ENCODE measurements at places on chromosomes 3 and 15.

- DNase-seq: no peak
Observed at GRCh38 chr3:152586974-152587373, 248.0 kb upstream of the P2RY1 start.

DNA sequence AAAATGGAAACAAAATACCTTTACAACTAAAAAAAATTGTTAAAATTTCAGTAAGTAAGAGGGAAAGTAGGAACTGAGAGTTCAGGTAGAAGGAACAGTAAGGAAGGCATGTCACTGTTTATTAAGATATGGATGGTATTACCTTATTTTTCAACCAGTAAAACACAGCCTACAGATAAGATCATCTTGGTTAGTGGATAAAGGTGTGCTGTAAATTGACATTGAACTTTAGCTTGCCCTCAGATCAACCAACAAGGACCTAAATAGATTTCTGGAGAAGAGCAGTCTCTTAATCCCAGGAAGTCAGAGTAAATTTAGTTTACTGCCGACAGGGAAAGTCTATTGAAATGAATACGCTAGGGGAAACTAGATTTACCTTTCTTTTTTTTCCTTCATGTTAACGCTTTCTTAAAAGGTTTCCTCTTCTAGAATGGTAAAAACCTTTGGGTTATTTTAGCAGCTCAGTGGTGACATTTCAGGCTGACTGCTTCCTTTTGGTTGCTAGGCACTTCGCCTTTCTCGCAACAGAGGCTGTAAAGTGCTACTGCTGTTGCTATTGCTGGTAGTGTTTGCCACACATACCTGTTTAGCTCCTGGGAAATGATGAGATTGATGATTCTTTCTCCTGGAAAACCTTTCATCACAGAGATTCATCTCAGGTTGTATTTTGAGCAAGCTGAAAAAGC, 12.9 kb downstream of the DZIP3 start:
- no peak for DNase-seq

GRCh38 chr15:69357773-69358771, 56.1 kb upstream of the KIF23 start:
- DNase-seq: no peak

GRCh38 chr3:123054109-123054778, 12.6 kb upstream of the PDIA5 start:
- no peak for DNase-seq

DNA sequence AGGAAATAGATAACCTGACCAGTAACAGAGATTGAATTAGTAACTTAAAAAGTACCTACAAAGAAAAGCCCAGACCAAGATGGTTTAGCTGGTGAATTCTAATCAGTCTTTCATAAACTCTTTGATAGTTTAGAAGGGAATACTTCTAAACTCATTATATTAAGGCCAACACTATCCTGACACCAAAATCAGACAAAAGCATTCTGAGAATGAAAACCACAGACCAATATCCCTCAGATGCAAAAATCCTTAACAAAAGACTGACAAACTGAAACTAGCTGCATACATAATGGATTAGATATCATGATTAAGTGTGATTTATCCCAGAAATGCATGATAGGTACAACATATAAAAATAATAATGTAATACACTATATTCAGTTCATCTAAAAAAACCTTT, 115.6 kb downstream of the RFX7 start:
- no peak for DNase-seq

- DNase-seq: no peak
Observed at GRCh38 chr15:58292751-58293175, 139.0 kb upstream of the LIPC start.

DNA sequence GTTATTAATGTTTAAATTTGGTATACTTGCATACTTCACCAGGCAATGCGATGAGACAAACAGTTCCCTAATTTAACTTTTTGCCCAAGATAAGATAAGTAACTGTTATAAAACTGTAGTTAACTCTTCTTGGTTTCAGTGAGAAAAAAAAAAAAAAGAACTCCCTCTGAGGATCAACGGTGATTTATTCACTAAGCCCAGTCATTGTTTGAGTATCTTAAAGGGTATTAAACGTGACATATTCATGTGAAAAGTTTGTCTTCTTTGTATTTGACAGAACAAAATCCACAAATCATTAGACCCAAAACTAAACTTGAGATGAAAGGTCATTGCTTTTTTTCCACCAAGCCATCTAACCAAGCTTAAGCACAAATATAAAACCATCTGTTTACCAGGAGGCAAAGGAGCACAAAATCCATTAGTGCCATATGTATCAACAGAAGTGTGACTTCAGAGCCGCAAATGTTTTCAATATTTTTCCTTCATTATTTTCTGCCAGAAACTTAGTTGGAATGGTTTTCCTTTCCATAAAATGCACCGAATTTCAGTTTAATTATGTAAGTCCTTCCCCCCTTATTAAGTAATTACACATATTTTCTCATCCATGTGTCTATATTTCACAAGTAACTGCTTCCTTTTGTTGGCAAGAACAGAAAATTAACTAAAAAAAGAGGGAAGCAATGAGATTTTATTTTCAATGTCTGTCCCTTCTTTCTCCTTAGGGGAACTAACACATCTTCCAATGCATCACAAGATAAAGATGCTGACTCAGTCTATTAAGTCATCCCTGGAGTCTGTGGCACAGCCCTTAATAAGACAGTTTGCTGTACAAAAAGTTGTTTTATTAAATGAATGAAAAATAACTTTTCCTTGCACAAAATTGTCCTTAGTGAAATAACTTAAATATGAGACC, 92.2 kb upstream of the RAP2B start:
- no peak for DNase-seq

- no peak for DNase-seq
Observed at GRCh38 chr3:30667280-30667651, 60.9 kb downstream of the TGFBR2 start.

DNA sequence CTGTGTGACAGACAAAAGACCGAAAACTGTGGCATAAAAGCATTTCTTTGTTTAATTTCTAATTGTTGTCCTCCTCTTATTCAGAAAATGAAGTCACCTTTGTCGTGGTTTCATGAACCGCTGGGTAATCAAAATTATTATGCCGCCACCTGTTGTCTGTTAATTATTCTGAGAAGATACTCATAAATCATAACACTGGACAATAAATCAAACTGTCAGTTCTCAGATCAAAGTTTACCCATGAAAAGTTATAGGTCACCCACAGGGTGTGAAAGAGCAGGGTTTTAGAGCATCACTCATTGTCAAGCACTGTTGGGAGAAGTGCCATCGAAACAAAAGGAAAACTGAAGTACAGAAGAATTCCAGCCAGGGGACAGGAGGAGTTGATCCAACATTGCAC, 474.3 kb downstream of the NR2F2 start:
- DNase-seq: no peak

DNA sequence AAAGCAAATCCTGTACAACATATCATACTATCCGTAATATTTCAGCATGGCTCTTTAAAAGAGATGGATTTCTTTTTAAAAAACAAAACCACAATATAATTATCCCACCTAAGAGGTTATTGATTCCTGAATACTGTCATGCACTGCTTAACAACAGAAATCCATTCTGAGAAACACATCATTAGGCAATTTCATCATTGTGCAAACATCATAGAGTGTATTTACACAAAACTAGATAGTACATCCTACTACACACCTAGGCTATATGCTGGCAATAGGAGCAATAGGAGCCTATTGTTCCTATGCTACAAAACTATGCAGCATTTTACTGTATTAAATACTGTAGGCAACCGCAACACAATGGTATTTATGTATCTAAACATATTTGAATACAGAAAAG, 242.0 kb downstream of the NEK10 start:
- no peak for DNase-seq

- no peak for DNase-seq
Observed at GRCh38 chr3:189954733-189955665, 165.7 kb downstream of the P3H2 start.

- DNase-seq: no peak
Observed at GRCh38 chr15:68495981-68496705, 64.2 kb upstream of the ITGA11 start.

DNA sequence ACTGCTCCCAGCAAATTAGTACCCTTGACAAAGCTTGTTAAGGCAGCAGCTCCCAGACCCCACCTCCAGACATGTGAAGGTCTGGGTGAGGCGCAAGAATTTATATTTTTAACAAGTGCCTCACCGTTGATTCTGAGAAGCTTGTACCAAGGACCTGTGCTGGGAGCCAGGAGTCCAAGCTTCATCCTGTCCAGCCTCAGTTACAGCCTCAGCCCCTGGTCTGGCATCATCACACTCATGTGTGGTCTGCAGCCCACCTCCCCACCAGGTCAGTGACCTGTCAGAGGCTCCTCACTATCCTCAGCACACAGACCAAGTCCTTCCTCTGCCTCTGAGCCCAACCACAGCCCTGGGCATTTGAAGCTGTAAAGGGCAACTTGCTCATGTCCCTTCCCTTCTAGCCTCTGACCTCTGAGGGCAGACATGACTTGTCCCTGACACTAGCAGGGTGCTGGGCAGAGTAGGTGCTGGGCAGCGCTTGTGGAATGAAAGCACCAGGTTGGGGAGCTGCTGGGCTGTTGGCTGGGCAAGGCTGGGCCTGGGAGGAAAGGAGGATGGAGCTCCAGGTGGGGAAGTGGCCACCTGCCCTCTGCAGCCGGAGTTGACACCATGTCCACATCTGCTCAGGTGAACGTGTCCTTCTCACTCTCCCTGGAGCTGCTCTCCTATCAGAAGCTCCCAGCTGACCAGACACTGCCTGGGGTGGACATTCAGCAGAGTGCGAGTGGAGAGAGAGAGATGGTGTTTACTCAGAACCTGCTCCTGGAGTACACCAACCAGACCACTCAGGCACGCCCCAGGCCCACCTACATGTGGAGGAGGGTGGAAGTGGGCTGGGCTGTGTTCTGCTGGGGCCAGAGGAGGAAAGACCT, 16.9 kb downstream of the ACAA1 start:
- no peak for DNase-seq

DNA sequence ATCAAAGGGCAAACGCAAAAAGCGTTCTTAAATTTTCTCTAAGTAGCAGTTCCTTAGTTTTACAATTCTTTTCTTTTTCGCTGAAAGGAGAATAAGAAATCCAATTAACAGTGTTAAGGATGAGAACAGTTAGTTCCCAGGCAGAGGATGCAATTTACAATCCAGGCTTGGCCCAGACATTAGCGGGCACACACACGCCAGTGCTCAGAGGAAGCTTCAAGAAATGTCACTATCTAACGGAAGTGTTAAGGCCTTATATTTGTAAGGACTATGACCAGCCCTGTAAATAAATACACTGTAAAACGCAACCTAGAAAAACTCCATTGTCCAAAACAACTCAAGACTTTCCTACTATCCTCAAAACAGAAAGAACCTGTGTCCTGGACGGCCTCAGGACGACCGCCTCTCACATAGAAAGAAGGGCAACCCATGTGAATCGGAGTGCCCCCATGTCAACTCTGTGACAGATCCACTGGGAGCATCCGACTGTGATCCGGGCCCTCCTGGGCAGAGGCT, 1.3 kb downstream of the ACAP2 start:
- no peak for DNase-seq

DNA sequence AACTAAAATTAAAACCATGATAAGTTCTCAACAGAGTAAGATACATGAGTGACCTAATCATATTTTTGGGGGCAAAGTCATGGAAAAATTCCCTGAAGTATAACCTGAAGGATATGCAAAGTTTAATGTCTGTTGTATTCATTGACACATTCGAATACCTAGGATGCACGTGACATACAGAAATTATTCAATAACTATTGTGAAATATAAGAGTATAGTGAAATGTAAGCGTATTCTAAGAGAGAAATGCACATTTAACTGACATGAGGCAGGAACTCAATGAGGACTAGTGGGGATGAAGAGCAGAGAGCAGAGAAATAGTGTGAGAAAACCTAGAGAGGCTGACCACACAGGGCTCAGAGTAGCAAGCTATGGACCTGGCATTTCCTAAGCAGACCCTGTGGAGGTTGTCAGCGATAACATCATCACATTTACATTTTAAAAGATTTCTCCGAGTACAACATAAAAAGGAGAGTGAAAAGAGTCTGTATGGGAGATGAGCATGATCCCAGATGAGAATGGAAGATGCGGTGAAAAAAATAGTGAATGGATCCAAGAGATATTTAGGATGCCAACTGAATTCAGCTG, 588.8 kb downstream of the MAGI1 start:
- no peak for DNase-seq

- DNase-seq: no peak
Observed at GRCh38 chr15:55902981-55903380, 90.4 kb downstream of the NEDD4 start.

- no peak for DNase-seq
Observed at GRCh38 chr3:103077910-103078309, 643.1 kb downstream of the ZPLD1 start.

DNA sequence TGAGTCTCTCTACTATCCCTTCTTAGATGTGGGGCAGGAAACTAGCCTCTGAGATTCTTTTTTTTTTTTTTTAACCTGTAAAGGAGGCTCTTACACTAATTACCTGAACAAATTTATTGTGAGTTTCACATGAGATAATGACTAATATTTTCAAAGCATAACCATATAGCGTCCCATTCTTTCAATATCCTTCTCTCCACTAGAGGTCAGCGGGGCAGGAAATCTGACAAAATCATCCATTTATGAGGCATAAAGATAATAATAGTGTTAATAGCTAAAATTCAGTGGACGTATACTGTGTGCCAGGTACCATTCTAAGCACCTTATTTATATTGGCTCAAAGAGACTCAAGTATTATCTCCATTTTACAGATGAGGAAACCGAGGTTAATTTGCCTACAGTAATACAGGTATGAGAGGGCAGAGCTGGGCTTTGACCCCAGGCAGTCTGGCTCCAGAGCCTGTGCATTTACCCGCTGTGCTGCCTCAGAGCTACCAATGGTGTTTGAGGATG, 16.3 kb upstream of the SMAD6 start:
- DNase-seq: no peak

DNA sequence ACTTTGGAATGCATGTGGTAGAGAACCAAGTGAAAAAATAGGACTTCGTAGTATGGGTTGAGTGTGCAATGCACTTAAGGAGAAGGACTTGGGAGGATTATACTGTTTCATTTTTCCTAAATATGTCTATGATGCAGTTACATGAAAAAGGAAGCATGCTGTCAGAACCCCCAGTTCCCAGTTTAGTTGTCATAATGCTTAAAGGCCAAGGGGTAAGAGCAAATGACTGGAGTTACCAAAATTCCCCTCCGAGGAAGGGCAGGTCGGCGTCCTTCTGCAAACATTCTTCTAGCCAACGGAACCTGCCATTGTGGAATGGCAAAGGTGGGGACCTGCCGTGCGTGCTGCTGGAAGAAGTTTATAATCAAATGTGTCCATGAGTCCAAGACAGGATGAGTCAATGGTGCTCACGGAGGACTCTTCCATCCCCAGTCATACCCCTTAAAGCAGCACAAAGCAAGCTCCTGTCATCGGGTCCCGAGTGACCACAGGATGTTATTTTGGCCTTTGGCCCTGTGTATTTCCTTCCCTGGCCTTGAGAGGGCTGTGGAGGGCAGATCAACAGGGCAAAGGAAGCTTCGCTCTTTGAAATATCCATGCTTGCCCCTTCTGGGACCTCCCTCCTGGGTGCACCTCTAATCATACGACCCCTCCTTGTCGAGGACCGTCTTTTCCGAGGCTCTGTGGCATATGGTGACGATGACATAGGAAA, 93.2 kb downstream of the SLCO3A1 start:
- DNase-seq: no peak
